ENCODE measurements at places on chromosomes 11 and 22. TPM values are rescaled to one million over a fixed set of nuclear protein-coding genes. Genes with fewer than 3 reads are reported as not detected.

DNA sequence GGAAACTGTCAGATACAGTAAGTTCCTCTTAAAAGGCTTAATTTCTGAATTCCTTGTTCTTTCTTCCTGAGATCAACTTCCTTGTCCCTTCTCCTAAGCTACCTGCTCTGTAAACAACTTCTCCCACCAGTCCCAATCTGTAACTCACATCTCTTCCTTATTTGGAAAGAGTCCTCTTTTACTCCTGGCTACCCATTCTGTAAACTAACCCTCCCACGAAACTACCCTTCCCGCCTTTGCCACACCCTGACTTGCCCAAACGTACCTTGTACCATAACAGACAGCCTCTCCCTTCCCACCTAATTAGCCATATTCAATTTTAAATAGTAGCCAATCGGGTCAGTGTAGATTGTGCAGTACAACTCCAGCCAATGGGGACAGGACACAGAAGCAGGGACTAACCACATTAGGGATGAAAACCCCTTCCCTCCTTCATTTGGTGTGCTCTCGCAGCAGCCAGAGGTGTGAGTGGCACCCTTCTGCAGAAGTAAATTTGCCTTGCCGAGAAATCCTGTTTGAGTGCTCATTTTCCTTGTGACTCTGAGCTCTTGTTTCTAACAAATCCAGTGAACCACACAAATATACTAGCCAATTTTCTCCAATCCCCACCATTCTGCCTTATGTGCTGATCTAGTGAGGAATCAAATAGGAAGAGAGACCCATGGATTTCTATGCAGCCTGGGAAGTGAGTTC, 49.5 kb downstream of the ZNF280B start:
- no peak for DNase-seq

- no peak for DNase-seq
These were observed 664 bp downstream of the PTGDR2 start for GRCh38 chr11:60854847-60855725.

GRCh38 chr11:119786431-119787073, 57.6 kb upstream of the NECTIN1 start:
- no peak for DNase-seq

DNA sequence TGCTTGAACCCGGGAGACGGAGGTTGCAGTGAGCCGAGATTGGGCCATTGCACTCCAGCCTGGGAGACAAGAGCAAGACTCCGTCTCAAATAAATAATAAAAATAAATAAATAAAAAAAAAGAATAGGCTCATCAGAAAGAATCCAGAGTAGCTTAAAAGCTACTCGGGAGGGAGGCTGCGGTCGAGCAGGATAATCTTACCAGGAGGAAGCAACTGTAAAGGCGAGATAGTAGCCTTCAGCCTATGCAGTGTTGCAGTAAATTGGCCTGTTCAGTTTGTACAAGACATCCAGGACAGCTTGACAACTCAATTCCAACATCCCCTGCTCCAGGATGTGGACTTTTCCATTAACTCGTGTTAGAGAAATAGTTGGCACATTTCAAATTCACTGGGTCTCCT, 1164.7 kb downstream of the LRRC4C start:
- no peak for DNase-seq

DNA sequence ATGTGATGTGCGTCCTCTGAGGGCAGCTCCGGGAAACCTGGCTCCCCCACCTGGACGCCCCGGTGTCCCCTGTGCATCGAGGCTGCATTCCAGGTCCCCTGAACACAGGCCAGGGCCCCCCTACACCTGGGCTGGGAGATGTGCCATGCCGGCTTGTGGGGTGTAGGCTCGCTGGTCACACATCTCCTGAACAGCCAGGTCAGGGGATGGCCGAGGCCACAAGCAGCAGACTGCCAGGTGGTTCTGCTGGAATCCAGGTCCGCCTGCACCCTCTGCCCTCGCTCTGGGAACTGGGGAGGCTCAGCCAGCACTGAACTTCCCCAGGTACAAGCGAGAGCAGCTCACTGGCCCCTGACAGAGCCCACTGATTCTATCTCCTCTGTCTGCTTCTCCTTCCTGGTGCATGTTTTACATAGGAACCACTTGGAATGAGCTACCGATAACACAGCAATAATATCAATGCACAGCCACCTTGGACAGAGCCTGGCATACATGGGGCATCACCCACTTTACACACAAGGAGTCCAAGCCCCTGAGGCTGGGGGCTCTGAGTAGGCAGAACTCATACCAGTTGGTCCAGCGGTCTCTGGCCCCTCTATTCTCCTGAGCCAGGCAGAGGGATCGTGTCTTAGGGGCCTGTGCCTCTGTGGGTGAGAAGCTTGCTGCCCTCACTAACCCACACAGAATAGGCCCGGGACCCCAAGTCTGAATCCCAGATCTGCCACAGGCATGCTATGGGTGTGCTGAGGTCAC, 46.8 kb downstream of the TBX1 start:
- no peak for DNase-seq

- no peak for DNase-seq
These were observed 1470.9 kb downstream of the BRD1 start for GRCh38 chr22:48356731-48357130.

DNA sequence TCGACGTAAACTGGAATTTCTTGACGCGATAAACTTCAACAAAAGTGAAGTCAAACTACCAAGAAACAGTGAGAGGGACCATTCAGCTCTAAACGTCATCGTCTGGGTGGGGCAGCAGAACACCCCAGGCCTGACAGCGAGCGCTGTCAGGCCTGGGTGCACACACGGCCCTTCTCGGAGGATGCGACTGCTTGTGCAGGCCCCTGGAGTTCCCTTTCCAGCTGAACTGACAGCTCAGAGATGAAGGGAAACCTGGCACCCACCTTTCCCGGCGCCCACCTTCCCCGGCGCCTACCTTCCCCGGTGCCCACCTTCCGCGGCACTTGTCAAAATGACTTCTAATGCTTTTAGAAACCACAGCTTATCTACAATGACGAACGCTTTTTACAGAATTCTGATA, 47.9 kb downstream of the CERK start:
- no peak for DNase-seq

GRCh38 chr11:69539416-69540117, 58.1 kb downstream of the LINC01488 start:
- DNase-seq, result no peak

DNA sequence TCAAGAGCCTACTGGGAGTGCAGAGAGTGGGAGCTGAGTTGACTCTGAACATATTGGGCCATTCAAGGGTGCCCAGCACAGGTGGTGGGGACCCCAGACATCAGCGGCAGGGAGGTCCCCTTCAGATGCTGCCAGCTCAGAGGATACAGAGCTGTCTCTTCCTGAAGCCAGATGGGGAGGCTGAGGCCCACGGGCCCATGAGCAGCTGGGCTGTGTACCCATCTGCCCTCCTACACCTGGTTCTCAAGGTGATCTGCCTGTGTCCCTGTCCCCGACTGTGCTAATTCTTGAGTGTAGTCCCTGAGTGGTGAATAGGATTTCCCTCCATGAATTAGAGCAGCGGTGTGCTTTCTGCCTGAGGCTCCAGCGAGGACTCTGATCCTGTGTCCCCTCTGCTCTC, 76.3 kb downstream of the MICAL2 start:
- no peak for DNase-seq

GRCh38 chr11:104095791-104096190, 59.4 kb downstream of the DDI1 start:
- DNase-seq, result no peak

Gene OR8D4
- total RNA-seq, result not detected

Gene TNNT3
- total RNA-seq, result 4.4 TPM

Gene MIOX
- 1.5 TPM for total RNA-seq

Gene KCNE3
- not detected for total RNA-seq

Gene MN1
- 145 TPM for total RNA-seq

Gene SLCO2B1
- total RNA-seq, result 0.54 TPM

Measured in osteocyte (in vitro differentiated cells).